ENCODE measurements at places on chromosomes 13 and 19.

DNA sequence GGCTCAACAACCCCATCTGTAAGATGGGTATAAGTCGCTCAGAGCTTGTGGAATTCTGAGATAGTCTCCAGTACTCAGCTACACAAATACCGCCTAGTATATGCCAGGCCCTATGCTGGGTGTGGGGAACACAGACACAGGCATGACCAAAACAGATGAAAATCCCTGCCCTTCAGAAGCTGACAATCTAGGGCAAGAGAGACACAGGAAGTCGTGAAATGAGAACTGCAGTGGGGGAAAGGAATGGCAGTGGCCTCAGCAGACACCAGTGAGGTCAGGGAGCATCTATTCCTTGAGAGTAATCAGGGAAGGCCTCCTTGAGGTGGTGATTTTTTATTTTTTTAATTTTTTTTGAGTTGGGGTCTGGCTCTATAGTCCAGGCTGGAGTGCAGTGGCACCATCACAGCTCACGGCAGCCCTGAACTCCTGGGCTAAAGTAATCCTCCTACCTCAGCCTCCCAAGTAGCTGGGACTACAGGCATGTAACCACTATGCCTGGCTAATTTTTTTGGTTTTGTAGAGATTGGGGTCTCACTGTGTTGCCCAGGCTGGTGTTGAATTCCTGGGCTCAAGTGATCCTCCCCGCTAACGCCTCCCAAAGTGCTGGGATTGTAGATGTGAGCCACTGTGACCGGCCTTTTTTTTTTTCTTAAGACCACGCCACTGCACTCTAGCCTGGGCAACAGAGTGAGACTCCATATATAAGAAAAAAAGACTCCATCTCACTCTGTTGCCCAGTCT, 3.2 kb downstream of the TMIGD2 start:
- DNase-seq = no peak

DNA sequence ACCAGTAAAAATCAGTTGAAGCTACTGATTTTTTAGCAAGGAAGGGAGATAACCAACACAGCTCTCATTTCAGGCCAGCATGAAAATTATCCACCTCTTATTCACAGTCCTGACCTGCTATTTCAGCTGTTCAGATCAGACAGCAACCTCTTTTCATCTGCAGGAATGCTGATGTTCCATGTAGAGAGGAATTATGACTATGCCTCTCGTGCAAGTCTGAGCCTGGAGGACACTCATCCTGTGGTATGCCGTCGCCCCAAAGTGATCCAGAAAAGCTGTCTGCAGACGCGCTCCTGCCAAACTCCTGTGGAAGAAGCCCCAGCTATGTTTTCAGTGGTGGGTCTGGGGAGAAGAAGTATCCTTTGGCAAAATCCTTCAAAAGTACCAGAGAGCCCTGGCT, 563.5 kb upstream of the SLITRK1 start:
- no peak for DNase-seq

- DNase-seq = no peak
Observed at GRCh38 chr13:103487841-103488240, 421.6 kb upstream of the SLC10A2 start.

DNA sequence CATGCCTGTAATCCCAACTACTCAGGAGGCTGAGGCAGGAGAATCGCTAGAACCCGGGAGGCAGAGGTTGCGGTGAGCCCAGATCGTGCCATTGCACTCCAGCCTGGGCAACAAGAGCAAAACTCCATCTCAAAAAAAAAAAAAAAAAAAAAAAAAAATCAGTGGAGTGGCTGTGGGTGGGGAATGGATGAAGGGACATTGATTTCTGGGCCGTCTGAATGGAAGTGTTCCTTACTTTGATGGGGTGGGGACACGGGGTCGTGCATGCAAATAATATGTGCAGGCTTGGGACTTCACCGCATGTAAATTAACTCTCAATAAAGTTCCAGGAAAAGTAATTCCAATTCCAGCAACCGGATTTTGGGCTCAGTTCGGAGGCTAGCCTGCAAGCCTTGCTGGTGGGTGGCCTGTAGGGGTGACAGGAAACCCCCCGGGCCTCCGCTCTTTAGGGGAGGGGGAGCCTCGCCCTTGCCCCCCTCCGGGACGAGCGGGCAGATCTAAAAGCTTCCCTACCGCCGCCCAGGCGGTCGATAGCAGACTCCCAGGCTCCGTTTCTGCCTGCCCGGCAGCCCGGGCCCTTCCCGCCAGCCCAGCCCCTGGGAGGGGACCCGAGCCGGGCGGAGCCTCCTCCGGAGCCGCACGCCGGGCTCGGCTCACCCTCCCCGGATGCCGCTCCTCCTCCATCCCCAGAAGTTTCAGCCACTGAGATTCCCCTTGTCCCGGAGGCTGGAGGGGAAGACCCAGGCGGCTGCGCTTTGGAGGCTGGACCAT, 48.0 kb upstream of the ADGRE5 start:
- peak; percentile 31 for DNase-seq

GRCh38 chr13:99548448-99548847, 47.2 kb downstream of the TM9SF2 start:
- no peak for DNase-seq

DNA sequence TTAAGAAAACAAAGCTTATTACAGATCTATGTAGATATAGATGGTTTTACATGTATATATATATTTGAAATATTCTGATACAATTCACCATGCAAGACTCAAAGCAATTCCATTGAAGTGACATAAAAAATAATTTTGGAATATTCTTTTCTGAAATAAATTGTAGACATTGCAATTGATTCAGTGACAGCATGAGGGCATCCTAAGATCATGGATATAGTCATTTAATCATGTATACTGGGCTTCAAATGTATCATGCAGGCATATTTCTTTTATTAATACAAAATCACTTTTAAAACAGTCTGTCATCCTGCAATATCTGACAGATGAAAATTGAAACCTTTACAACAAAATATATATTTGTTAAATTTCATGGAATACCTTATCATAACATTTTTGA, 286.7 kb upstream of the SLITRK6 start:
- DNase-seq = no peak

DNA sequence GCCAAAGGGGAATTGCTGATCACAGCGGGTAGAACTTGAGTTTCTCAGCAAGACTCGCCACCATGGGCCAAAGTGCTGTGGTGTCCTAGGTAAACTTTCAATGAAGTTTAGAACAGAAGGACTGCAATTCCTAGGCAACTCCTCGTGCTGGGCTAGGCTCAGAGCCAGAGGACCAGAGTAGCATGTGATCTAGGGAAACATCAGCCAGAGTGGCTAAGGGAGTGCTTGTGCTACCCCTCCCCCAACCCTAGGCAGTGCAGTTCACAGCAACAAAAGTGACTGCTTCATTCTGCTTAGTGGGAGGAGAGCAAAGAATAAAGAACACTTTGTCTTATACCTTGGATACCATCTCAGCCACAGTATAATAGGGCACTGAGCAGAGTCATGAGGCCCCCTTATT, 1658.6 kb upstream of the MIR17HG start:
- DNase-seq = no peak

- no peak for DNase-seq
Observed at GRCh38 chr19:10615429-10616023, 9.8 kb upstream of the SLC44A2 start.

DNA sequence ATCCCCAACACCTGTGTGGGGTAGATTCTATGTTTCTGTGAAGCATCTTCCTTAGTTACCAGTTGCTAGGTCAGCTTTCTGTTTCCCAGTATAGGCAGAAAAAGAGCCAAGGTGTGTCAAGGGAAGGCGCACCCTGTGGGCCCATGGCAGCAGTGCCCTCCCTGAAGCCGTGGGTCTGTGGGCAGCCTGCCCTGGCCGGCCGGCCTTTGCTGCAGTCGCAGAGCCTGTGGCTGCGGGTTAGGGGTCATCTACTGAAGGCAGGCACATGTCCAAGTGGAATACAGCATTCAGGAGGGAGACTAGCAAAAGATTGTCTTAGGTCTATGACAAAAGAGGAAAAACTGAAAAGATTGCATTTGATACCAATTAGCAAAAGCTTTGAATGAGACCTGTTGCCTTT, 214.0 kb downstream of the IRS2 start:
- no peak for DNase-seq

GRCh38 chr13:24995225-24995804, 100.6 kb upstream of the PABPC3 start:
- peak; percentile 72 for DNase-seq

DNA sequence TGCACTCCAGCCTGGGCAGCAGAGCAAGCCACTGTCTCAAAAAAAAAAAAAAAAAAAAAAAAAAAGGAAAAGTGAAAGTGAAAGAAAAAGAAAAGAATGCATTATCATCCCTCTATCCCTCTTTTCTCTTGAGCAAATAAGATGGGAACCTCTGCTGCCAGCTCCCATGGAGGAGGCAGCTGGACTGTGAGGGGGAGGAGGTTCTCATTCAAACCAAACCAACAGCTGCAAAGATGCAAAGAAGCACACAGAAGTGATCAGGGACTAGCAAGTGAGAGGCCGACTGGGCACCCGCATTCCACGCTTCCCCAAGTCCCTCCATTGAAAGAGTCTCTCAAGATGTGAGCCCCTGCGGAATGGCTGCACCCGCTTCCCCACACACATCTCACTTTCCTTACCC, 63.5 kb downstream of the TSHZ3 start:
- DNase-seq = no peak

DNA sequence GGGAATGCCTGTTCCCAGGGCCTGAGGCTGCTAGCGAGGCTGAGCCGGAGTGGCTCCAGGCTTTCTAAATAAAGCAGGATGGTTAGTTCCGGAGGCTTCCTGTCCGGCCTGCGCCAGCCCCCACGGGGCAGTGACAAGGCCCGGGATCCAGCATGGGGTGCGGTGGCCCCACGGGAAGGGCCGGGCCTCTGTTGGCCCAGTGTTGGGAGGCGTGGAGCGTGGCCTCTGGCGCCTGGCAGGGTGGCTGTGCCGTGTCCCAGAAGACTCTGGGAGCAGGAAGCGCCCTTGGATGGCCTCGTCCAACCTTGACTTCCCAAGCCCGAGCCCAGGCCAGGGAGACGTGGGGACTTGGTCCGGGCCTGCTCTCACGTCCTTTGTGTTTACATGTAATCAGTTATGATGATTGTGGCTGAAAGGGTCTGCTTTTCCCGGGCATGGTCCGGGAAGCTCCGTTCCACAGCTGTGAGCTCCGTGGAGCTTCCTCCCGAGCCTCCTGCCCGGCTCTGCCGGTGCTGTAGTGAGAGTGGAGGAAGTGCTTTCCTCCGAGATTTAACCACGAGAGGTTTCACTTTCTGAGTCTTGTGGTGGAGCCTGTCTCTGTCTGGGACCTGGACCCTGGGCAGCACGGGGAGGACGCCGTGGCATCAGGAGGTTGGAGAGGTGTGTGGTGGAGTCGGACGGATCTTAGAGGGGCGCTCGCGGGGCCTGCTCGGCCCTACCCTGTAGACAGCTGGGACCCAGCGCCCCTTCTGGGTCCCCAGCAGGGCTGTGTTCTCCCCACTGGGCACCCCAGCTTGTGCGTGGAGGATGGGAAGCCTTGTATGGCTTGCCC, 4.6 kb downstream of the GNA11 start:
- no peak for DNase-seq

- no peak for DNase-seq
Observed at GRCh38 chr13:103908911-103909310, 842.7 kb upstream of the SLC10A2 start.

DNA sequence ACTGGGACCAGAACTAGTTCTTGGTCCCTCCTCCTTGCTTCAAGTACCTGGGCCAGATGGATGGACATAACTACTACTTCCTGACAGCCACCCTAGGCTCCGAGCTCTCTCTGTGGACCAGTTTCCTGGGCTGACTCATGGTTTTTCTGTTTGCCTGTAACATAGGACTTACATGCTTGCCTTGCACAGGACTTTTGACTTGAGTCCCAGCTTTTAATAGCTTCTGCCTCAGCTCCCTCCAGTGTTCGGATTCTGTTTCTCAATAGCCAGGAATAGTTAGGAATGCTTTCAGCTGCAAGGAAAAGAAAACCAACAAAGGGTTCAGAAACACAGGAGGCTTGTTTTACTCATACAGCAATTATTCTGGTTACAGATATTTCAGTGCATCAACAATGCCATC, 405.9 kb downstream of the ZNF536 start:
- DNase-seq = no peak

DNA sequence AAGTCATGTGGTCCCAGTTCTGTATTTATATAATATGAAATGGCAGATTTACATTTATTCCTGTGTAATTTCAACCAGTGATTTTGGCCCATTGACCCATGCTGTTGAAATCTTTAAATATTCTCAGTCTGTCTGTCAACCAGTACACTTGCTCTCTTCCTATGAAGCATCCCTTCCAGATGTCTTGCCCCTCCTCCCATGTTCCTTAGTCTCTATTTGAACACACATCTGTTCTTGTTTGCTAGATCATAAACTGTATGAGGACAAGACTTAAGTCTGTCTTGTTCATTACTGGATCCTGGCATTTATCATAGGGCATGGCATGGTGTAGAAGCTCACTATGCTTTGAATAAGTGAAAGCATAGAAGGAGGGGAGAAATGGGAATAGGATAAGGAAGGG, 34.9 kb downstream of the STARD13 start:
- DNase-seq = no peak

DNA sequence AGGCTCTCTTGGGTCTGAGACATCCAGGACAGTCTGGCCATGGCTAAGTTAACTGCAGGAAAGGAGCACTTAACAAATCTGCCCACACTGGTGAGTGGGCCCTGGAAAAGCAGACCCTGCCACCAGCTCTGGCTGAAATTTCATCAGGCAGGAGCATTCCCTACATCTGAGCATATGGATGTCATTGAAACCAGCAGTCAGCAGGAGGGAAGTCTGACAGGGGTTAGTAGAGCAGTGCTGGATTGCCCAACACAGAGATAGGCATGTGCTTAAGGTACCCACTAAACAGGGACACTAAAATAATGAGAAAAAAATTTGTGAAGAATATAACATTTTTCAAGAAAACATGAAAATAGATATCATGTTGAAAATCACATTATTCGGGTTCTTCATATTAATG, 13.6 kb upstream of the ACOD1 start:
- no peak for DNase-seq

- DNase-seq = no peak
Observed at GRCh38 chr19:54661846-54662481, 821 bp upstream of the LILRB4 start.

DNA sequence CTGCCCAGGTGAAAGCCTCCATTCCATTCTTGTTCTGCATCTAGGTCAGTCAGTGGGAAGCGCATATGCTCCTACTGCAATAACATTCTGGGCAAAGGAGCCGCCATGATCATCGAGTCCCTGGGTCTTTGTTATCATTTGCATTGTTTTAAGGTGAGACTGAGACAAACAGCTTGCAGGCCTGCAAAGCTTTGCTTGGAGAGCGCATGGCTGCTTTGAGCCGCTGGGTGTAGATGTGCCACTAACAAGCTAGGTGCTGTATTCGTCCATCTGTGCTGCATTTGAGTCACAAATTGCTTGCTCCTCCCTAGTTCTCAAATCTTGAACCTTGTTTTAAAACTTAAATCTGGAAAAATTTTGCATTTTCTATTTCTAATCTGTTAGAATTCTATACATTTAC, 219.1 kb downstream of the LMO7 start:
- DNase-seq = no peak

GRCh38 chr19:7883105-7883504, 5.2 kb upstream of the LRRC8E start:
- no peak for DNase-seq

DNA sequence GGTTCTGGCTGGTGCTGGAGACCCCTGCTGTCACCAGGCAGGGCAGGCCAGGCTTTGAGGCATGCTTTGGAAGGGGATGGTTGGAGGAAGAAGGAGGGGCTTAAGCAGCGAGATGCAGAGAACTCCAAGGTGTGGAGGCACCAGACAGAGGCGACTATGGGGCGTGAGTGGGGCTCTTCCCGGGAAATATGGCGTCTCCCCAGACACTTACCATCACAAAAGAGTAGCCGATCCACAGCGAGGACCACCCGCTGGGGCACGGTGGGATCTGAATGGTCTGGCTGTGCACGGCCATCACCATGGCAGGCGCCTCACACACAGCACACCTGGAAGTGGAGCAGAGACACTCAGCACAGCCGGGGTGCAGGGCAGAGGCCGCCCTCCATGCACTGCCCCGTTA, 151.9 kb downstream of the COL4A1 start:
- DNase-seq = no peak
